Naive thymus-derived CD4-positive, alpha-beta T cell (primary cell): ENCODE measurements at places on chromosomes 12 and 14.
A peak's percentile ranks its signal among the peaks of the same experiment; 100 is the strongest.

GRCh38 chr12:86513226-86513625 lies 257.0 kb upstream of the MGAT4C start:
- H3K4me3 ChIP-seq: no peak overlapping the region
- H3K36me3 ChIP-seq: no peaks in the 10 kb centered on the region
- no peaks in the 10 kb centered on the region for H3K4me1 ChIP-seq
- DNase-seq: no peak

DNA sequence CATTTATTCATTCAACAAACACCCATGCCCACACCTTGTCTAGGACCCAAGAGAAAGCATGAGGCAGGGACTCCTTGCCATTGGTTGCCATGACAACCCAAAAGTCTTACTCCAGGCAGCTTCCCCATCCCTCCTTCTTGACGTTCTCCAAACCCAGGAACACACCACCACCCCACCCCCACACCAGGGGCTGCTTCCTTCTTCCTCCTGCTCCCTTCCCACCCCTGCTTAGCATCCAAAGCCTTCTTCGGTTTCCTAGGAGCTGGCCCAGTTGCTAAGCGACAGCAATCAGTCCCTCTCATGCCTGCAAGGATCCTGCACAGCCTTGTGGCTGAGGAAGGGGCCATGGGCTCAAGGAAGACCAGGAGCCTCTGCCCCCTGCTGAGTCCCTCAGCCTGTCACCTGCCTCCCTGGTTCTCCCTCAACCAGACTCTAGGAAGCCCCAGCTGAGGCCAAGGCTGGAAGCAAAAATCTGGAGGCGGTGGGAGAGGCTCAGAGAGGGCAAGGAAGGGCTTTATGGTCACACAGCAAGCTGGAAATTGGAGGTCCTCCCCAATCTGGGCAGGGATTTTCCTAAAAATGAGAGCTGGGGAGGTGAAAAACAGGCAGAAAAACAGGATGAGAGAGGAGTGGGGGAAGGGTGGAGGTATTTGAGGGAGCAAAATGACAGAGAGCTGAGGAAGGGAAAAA lies 15.4 kb downstream of the RASAL1 start:
- H3K4me1 ChIP-seq: no peaks in the 10 kb centered on the region
- no peak overlapping the region for H3K27ac ChIP-seq
- no peak for DNase-seq
- no peaks in the 10 kb centered on the region for H3K36me3 ChIP-seq
- no peaks in the 10 kb centered on the region for H3K27me3 ChIP-seq

GRCh38 chr12:122944605-122945592 lies 21.4 kb downstream of the ABCB9 start:
- H3K27ac ChIP-seq: no peak overlapping the region
- H3K27me3 ChIP-seq: no peaks in the 10 kb centered on the region
- DNase-seq: no peak
- H3K4me1 ChIP-seq: peaks cover 3% of the 10 kb centered on the region
- no peak overlapping the region for H3K4me3 ChIP-seq

GRCh38 chr12:132029503-132030300 lies 80.0 kb downstream of the EP400 start:
- no peak overlapping the region for H3K4me3 ChIP-seq
- H3K27me3 ChIP-seq: no peaks in the 10 kb centered on the region
- no peak overlapping the region for H3K27ac ChIP-seq
- no peaks in the 10 kb centered on the region for H3K4me1 ChIP-seq
- no peak for DNase-seq

GRCh38 chr14:102592763-102593060 lies 263 bp downstream of the RCOR1 start:
- peak overlapping the region; percentile 89 for H3K27ac ChIP-seq
- no peaks in the 10 kb centered on the region for H3K27me3 ChIP-seq
- no peak for DNase-seq
- no peaks in the 10 kb centered on the region for H3K36me3 ChIP-seq
- H3K4me1 ChIP-seq: peaks cover 10% of the 10 kb centered on the region

GRCh38 chr12:124282287-124282686 lies 12.6 kb upstream of the RFLNA start:
- no peak overlapping the region for H3K4me3 ChIP-seq
- H3K27ac ChIP-seq: no peak overlapping the region
- H3K36me3 ChIP-seq: no peaks in the 10 kb centered on the region
- H3K27me3 ChIP-seq: no peaks in the 10 kb centered on the region
- DNase-seq: no peak

DNA sequence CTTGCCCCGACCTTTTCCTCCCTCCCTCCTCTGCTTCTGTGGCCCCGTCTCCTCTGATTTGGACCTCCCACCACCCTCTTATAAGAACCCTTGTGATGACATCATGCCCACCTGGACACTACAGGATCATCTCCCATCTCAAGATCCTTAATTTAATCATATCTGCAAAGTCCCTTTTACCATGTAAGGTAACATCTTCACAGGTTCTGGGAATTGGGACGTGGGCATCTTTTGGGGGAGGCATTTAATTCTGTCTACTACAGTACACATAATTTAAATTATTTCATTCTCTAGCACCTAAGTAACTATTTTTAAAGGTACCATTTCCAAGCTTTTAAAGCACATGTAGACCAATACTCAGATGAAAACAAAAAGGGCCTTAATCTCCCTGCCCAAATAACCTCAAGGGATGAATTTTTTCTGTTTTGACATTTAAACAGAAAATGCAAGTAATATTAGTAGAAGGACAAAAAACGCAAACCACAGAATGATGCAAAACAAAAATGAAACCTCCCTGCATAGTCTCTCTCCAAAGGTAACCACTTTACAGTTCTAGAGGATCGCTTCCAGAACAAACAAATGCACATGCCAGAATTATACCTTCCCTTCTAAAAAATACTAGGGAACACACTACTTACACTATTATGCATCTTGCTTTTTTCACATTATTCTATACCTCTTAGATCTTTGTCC lies 222.1 kb downstream of the AACS start:
- no peak overlapping the region for H3K4me3 ChIP-seq
- DNase-seq: no peak
- no peaks in the 10 kb centered on the region for H3K4me1 ChIP-seq
- H3K27ac ChIP-seq: no peak overlapping the region
- no peaks in the 10 kb centered on the region for H3K36me3 ChIP-seq

DNA sequence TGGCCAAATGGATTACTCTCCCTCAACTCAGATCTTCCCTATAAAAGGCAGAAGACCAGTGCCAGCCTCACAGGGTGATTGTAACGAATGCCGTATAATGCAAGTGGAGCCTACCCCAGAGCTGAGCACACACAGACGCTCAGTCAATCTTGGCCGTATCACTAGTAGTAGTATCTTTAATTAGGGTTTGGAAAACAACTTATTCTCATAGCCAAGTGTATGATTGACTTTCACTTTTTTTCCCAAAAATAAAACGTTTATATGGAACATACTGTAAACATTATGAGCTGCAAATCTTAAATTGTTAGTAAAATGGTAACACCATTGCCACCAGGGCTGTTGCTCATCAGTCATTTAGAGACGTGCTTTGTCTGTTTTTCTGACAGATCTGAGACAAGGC lies 30.4 kb downstream of the PLEKHG7 start:
- H3K4me3 ChIP-seq: no peak overlapping the region
- no peak overlapping the region for H3K27ac ChIP-seq
- no peak for DNase-seq
- no peaks in the 10 kb centered on the region for H3K4me1 ChIP-seq
- H3K36me3 ChIP-seq: no peaks in the 10 kb centered on the region

DNA sequence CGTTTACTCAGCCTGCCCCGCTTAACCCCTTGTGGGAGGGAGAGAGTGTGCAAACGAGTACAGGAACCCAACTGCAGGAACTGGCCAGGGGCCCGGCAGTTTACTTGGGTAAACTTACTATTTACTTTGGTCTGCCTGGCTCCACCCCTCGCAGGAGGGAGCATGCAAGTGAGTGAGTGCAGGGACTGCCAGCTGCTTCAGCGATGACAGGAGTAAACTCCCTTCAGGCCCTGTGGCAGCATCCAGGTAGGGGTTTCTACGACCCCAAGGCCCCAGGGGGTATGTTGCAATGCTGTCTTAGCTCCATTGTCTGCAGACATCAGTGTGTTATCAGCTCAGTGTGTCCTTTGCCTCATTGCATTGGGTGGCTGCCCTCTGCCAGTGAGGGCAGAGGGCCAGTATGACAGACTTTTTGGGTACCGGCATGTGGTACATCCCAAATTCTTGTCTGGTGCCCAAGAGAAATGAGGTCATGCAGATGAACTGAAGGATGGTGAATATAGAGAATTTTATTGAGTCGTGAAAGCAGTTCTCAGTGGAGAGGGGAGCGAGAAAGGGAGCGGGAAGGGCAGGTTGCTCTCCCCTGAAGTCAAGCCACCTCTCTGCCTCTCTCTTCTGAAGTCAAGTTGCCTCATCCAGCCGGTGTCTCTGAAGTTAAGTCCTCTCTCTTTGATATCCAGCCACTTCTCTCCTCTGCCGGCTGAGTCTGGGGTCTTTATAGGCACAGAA lies 181.8 kb downstream of the FUT8 start:
- H3K4me3 ChIP-seq: no peak overlapping the region
- no peak for DNase-seq
- no peaks in the 10 kb centered on the region for H3K4me1 ChIP-seq

DNA sequence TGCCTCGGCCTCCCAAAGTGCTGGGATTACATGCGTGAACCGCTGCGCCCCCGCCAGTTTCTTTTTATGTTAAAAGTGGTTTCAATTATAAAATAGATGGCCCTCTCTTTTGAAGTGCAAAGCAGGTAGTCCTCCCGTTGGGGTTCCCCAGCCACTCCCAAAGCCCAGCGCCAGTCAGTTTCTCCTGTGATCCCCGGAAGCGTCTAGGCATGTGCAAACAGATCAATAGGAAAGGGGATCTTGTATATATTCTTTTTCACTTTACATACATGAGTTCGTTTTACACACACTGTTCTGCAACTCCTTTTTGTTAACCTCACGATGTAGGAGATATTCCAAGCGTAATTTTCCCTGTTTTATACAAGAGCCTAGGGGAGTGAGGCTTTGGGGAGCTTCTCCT lies 16.3 kb upstream of the DLK1 start:
- no peak overlapping the region for H3K4me3 ChIP-seq
- H3K27ac ChIP-seq: no peak overlapping the region
- no peaks in the 10 kb centered on the region for H3K4me1 ChIP-seq

DNA sequence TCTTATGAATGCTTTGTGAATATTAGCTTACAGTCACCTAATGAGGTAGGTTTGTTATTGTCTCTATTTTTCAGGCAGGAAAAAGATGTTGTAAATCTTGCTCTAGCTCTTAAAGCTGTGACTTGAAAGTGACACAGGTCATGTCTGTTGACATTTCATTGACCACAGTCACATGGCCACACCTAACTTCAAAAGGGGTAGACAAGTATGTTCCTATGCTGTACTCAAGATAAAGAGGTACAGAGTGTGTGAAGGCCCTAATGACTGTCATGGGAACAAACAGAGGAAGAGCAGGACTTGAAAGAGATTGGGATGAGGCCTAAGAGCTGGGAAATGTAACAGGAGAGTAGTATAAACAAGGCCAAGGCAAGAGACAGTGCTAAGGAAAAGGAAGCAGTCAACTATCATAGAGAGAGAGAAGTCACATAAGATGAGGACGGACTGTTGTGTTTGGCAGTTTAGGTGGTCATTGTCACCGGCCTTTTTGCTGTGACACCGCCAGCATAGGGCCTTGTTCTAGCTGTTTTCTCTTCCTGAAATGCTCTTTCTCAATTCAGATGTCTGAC lies 181.0 kb downstream of the CFAP54 start:
- H3K4me3 ChIP-seq: no peak overlapping the region
- H3K4me1 ChIP-seq: no peaks in the 10 kb centered on the region
- no peak overlapping the region for H3K27ac ChIP-seq
- H3K27me3 ChIP-seq: no peaks in the 10 kb centered on the region
- no peak for DNase-seq

DNA sequence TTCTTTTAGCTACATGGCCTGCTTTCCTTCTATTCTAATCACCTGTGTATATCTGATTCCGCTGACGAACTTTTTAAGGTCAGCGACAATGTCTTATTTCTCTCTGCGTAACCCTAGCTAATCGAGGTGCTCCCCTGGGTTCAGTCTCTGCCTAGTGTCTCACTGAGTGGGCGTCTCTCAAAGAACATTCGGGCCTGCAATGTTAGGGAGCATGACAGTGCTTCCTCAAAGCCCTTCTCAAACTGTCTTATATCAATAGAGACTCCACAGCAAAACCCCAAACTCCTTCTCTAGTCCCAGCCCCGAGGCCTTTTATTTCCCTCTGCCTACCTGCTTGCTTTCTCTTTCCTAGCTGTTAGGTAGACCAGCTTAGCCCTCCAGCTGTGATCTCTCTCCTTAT lies 13.7 kb upstream of the RPS6KL1 start:
- H3K36me3 ChIP-seq: no peaks in the 10 kb centered on the region
- H3K27ac ChIP-seq: no peak overlapping the region
- no peaks in the 10 kb centered on the region for H3K27me3 ChIP-seq

- no peaks in the 10 kb centered on the region for H3K36me3 ChIP-seq
- H3K4me3 ChIP-seq: no peak overlapping the region
- no peaks in the 10 kb centered on the region for H3K4me1 ChIP-seq
Measured at GRCh38 chr12:67925077-67925476, 64.2 kb upstream of the IFNG-AS1 start.

GRCh38 chr14:96094656-96095055 lies 55.5 kb downstream of the C14orf132 start:
- no peak overlapping the region for H3K27ac ChIP-seq
- no peaks in the 10 kb centered on the region for H3K27me3 ChIP-seq
- H3K4me1 ChIP-seq: no peaks in the 10 kb centered on the region

- no peak overlapping the region for H3K27ac ChIP-seq
- no peaks in the 10 kb centered on the region for H3K4me1 ChIP-seq
Measured at GRCh38 chr12:20375560-20375959, 7.2 kb downstream of the PDE3A start.

GRCh38 chr12:100692502-100692901 lies 102.1 kb upstream of the ANO4 start:
- H3K27me3 ChIP-seq: no peaks in the 10 kb centered on the region
- H3K4me1 ChIP-seq: no peaks in the 10 kb centered on the region
- H3K27ac ChIP-seq: no peak overlapping the region

- no peak overlapping the region for H3K4me3 ChIP-seq
- H3K27ac ChIP-seq: no peak overlapping the region
- no peaks in the 10 kb centered on the region for H3K4me1 ChIP-seq
- DNase-seq: no peak
Measured at GRCh38 chr14:99757331-99758070, 35.7 kb upstream of the EML1 start.

- H3K4me1 ChIP-seq: peaks cover 5% of the 10 kb centered on the region
- no peaks in the 10 kb centered on the region for H3K36me3 ChIP-seq
- no peaks in the 10 kb centered on the region for H3K27me3 ChIP-seq
- no peak overlapping the region for H3K4me3 ChIP-seq
- H3K27ac ChIP-seq: no peak overlapping the region
Measured at GRCh38 chr12:94670898-94671297, 20.5 kb upstream of the TMCC3 start.

- peaks cover 18% of the 10 kb centered on the region for H3K4me1 ChIP-seq
- H3K27me3 ChIP-seq: no peaks in the 10 kb centered on the region
- peaks cover 53% of the 10 kb centered on the region for H3K36me3 ChIP-seq
- no peak for DNase-seq
- H3K4me3 ChIP-seq: no peak overlapping the region
- H3K27ac ChIP-seq: no peak overlapping the region
Measured at GRCh38 chr12:131713349-131713748, 2.5 kb downstream of the SFSWAP start.

DNA sequence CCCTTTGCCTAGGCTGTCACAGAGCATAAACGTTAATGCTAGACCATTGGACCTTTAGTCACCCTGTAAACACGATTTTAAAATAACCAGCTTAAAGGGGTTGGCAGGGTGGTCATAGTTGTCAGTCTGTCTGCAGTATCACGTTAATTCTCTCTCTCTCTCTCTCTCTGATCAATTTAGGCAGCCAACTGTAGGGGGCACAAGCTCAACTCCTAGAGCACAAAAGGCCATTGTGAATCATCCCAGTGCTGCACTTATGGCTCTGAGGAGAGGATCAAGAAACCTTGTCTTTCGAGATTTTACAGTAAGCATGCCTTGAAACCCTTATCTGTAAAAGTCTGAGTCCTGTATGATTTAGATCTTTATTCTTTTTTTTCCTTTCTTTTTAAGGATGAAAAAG lies 97.1 kb downstream of the SCAF11 start:
- no peaks in the 10 kb centered on the region for H3K27me3 ChIP-seq
- H3K4me3 ChIP-seq: no peak overlapping the region
- H3K4me1 ChIP-seq: peaks cover 26% of the 10 kb centered on the region
- peaks cover 6% of the 10 kb centered on the region for H3K36me3 ChIP-seq
